ENCODE measurements at places on chromosomes 11 and 22.

DNA sequence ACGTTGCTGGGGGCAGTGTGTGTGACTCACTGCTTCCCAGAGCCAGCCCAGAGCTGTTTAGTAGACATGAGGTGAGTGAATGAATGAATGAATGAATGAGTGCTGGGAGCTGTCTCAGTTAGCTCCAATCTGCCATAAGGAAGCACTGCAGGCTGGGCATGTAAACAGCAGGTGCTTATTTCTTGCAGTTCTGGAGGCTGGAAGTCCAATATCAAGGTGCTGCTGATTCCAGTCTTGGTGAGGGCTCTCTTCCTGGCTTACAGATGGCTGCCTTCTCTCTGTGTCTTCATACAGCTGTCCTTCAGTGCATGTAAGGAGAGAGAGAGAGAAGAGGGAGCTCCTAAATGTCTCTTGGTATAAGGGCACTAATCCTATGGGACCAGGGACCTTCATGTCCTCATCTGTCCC is 4.1 kb downstream of the C11orf21 start:
- DNase-seq: no peak

- DNase-seq: no peak
Observed at GRCh38 chr11:109612496-109612895, 190.5 kb downstream of the C11orf87 start.

- DNase-seq: no peak
Observed at GRCh38 chr11:3375552-3375951, 3.4 kb downstream of the ZNF195 start.

- no peak for DNase-seq
Observed at GRCh38 chr11:26704249-26704648, 17.6 kb downstream of the SLC5A12 start.

DNA sequence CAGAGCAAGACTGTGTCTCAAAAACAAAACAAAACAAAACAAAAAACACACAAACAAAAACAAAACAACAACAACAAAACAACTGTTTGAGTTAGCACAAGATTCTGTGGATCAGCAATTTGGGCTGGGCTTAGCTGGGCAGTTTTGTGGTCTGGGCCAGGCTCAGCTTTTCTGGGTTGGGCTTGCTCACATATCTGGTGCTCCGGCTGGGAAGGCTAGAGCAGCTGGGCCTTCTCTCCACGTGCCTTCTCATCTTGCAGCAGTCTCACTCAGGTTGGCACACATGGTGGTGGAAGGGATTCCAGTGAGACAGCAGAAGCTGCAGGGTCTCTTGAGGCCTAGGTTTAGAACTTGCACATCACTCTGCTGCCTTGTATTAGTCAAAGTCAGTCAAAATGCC is 35.7 kb downstream of the EIF3F start:
- DNase-seq: no peak

- no peak for DNase-seq
Observed at GRCh38 chr11:45267652-45268299, 18.4 kb downstream of the SYT13 start.

DNA sequence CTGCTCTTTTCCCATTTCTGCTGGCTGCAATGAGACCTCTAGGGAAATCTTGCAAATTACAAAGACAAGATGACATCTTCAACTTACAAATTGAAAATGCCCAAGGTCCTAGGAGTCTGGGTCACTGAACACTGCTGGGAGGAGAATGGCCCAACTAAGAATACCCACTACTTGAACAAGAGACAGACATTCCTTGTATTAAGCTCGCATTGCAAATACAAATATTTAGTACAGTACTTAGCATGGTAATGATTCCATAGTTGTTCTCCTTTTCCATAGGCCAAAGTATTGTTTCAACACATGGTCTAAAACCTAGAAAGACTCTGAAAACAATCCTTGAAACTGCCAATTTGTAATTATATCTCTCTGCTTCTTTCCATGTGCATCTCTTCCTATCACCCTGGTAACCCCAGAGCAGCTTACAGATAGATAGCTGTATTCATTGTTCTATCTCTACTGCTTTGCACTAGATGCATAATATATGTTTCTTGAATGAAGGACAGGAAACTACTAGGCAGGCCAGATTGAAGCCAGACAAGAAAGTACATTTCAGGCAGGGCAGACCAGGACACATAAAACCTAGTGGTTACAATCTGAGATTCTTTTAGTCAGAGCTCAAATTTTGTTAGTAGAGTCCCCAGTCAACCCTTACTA is 1545.7 kb upstream of the TENM4 start:
- no peak for DNase-seq

DNA sequence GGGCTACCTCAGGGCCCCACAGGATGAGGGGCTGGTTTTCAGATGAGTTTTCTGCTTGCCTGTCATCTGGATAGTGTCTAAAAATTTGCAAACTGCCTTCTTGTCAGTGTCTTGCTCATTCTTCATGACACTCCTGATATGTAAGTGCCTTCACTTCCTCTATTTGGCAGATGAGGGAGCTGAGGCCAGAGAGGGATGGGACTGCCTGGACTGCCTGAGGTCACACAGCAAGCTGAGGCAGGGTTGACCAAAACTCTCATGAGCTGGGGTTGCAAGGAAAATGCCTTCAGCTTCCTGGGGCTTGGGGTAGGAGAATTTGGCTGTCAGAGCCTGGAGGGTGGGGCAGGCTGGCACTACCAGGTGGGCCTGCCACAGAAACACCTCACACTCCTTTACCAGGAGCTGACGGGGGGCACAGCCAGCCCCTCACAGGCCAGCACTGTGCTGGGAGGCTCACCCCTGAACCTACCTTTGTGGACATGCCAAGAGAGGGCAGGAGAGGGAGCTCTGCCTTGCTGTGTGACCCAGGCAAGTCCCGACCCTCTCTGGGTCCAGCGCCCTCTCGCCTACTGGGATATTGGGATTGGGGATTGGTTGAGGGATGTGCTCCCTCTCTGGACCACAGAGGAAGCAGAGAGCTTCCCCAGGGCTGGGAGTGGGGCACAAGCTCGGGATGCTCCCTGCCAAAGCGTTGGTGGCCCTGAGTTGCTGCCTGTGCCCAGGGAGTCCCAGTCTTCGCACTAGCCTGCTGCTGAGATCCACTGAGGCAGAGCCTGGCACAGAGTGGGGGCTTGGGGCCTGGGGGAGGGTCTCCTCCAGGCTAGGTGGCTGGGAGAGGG is 1.9 kb upstream of the P2RY6 start:
- DNase-seq: no peak

- DNase-seq: no peak
Observed at GRCh38 chr22:24681236-24681635, 78.2 kb downstream of the GGT1 start.

GRCh38 chr22:49569286-49570031 is 258.2 kb downstream of the BRD1 start:
- no peak for DNase-seq

GRCh38 chr11:57638005-57638781 is 11.5 kb downstream of the YPEL4 start:
- peak; percentile 38 for DNase-seq

- DNase-seq: no peak
Observed at GRCh38 chr11:76759092-76759491, 24.1 kb upstream of the TSKU start.

GRCh38 chr22:46609175-46609690 is 11.0 kb upstream of the GRAMD4 start:
- DNase-seq: no peak

DNA sequence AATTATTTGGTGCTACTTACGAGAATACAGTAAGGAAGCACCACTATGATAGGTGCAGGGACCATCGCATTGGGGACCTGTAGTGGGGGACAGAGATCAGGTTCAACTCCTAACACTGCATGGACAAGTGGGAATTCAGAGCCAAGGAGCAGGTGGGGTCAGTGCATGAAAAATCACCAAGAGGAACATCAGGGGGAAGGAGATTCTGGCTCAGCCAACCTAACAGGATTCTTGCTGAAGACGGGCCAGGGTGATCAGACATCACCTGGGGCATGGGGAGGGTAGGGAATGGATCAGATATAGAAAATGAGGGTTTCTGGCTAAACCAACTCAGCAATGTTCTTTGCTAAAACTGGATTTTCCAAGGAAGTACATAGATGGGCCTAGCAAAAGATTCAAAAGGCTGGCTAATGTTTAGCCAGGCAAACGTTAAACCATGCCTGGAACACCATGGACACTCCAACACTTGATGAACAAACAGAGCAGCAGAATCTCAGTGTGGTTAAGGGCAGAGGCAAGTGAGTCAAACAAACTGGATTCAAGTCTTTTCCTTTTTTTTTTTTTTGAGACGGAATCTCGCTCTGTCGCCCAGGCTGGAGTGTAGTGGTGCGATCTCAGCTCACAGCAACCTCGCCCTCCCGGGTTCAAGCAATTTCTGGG is 70.0 kb downstream of the MICAL3 start:
- no peak for DNase-seq

DNA sequence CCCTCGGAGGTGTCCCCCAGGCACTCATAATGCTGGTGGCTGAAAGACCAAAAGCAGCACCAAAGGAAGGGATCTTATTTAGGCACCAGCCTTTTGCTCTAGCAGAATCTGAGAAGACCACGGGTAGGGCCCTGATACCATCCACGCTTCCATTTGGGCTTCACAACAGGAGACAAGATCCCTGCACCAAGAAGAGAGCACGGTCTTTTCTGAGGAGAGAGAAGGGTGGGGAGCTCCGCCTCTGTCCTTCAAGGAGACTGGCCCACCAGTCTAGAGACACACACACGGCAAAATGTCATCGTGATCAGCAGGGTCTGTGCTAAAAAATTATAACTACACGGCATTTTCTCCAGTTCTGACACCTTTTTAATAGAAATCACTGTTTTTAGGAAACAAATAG is 9.8 kb downstream of the LARGE2 start:
- DNase-seq: no peak

GRCh38 chr11:117809236-117810055 is 12.4 kb upstream of the DSCAML1 start:
- peak; percentile 35 for DNase-seq

DNA sequence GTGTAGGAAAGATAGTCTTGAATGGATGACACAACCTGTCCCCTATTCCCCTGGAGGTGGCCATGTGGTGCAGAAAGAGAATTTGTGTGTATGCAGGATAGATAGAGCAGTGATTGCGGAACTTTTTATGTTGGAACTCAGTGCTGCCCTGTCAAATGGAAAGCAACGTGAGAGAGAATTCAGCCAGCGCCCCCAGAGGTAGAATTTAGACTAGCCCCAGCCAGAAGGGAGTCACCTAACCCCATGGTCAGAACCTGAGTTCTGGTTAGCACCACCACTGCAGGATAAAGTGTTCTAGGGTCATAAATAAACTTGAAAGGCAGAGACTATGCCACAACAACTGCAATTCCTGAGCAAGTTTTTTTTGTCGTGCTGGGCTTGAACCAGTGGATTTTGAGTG is 152.9 kb upstream of the GRIA4 start:
- DNase-seq: no peak

GRCh38 chr11:18736590-18737148 is 10.7 kb upstream of the IGSF22 start:
- DNase-seq: no peak

DNA sequence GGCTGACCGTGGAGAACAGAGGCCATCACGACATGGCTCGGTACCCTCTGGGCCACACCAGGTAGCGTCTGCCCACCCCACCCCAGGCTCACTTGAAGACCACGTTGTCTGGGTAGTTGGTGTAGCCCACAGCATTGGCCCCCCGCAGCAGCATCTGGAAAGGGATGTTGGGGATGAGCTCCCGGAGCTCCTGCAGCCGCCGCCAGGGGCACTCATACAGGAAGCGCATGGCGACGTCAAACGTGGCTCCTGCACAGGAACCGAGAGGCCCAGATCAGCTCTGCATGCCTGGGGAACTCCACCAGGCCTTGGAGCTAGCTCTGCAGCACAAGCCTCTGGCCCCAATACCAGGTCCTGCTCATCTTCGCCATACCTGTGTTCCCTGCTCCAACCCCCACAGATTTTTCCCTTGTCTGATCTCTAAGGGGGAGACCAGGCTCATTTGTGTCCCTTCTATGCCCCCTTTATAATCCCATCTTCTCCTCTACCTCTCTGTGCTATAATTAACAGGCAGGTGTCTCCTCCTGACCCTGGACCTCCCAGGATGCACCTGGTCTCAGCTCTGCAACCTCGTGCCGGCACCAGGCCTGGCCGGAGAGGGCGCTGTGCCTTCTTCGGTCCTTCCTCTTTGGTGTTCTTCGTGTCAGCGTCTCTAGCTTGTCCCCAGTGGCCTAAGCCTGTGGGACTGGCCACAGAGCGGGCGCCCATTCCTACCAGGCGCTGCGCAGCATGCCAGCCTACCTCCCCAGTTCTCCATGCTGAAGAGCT is 5.0 kb upstream of the LRFN4 start:
- DNase-seq: no peak

- DNase-seq: no peak
Observed at GRCh38 chr11:62532096-62532495, 14.5 kb downstream of the AHNAK start.

DNA sequence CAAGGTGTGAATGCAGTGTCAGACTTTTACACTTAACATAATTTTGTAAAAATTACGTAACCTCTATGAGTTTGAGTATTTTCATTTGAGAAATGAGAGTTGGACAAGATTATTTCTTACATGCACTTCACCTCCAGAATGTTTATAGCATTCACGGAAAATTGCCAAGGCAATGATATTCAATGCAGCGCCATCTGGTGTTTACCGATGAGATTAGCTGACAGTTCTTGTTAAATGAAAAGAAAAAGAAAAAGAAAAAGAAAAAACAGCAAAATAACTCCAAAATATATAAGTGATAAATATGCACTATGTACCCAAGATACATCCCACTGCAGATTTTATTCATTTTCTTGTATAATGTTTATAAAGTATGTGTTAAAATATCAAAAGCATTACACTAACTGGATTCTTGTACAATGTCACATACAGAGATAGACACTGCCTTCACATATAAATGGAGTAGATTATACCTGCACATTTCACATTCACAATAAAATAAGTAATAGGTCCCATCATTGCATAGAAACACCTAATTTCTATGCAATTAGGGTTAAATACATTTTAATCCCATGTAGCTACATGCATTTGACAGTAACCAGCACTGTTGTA is 976.3 kb upstream of the FAT3 start:
- DNase-seq: peak; percentile 39

DNA sequence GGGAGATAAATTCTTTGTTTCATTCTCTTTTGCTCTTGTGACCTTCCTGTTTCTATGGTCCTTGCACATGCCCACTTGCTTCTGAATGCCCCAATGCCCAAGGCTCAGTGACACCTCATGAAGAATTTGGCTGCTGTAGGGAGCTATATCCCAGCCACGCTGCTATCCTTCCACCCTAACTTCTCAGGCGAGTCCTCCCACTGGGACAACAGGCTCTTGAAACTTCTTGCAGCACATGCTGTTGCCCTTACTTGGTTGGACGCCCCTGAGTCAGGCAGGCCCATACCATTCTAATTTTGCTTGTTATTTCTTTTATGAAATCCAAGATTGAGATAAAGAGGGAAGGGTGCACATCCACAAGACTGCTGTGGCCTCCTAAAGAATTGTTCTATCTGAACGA is 57.6 kb upstream of the BLID start:
- no peak for DNase-seq

GRCh38 chr11:65002706-65003105 is 5.9 kb upstream of the BATF2 start:
- no peak for DNase-seq
